ENCODE measurements at places on chromosomes 4 and X. TPM values are rescaled to one million over a fixed set of nuclear protein-coding genes. Genes with fewer than 3 reads are reported as not detected.

DNA sequence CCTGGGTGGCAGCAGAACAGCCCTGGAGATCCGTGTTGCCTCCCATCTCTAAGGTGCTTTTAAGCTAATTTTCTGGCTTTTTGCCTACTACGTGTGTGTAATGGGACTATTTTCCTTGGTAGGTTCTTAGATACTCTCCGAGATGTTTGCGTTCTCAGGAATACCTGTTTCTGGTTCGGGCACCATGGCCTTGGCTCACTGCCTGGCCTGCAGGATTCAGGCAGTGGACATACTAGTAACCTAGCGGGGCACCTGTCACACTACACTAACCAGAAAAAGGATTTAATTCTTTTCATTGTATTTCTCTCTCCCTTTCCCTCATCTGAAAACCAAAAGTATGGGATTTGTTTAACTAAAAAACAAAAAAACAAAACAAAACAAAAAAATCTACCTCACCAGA is 29.2 kb downstream of the FHIP1A start:
- DNase-seq = no peak

- no peak for DNase-seq
Observed at GRCh38 chr4:180636696-180637404, 1606.4 kb upstream of the TENM3 start.

DNA sequence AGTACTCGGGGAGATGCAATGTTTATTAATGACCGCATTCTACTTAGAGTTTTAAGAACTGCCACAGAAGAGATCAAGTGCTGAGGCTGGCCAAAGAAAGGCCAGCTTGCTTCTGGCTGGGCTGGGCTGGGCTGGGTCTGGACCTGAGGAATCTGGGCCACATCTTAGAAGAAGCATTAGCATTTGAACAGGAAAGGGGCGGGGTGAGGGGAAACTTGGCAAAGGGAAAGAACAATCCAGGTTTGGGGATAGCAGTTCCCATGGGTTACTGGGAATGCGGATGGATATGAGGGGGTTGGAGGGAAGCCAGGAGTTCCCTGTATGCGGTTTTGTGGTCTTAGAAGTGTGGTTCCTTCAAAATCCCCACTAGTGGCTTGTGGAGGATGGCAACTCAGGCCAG is 83.3 kb downstream of the CLDN34 start:
- no peak for DNase-seq

- no peak for DNase-seq
Observed at GRCh38 chr4:105210916-105211315, 64.2 kb downstream of the TET2 start.

MTMR8 gene
- total RNA-seq = 0.73 TPM

All from cardiac septum (tissue), 1 donor.